Type B pancreatic cell (in vitro differentiated cells): ENCODE measurements at places on chromosomes 12 and 14.

- DNase-seq: no peak
- peaks cover 74% of the 10 kb centered on the region for H3K4me1 ChIP-seq
- H3K27ac ChIP-seq: peak overlapping the region; percentile 44
- no peaks in the 10 kb centered on the region for H3K27me3 ChIP-seq
- peaks cover 8% of the 10 kb centered on the region for H3K36me3 ChIP-seq
These were observed 29.5 kb downstream of the ACTN1 start for GRCh38 chr14:68949601-68949965.

- no peak for DNase-seq
- H3K36me3 ChIP-seq: peaks cover 36% of the 10 kb centered on the region
- peaks cover 32% of the 10 kb centered on the region for H3K4me1 ChIP-seq
- peak overlapping the region; percentile 58 for H3K4me3 ChIP-seq
- peak overlapping the region; percentile 80 for H3K27ac ChIP-seq
These were observed 117.7 kb downstream of the ETV6 start for GRCh38 chr12:11767029-11767724.

GRCh38 chr12:83161456-83161855 lies 474.8 kb downstream of the TMTC2 start:
- DNase-seq: no peak
- no peaks in the 10 kb centered on the region for H3K4me1 ChIP-seq
- H3K27me3 ChIP-seq: peaks cover 3% of the 10 kb centered on the region
- H3K36me3 ChIP-seq: no peaks in the 10 kb centered on the region
- H3K27ac ChIP-seq: no peak overlapping the region

DNA sequence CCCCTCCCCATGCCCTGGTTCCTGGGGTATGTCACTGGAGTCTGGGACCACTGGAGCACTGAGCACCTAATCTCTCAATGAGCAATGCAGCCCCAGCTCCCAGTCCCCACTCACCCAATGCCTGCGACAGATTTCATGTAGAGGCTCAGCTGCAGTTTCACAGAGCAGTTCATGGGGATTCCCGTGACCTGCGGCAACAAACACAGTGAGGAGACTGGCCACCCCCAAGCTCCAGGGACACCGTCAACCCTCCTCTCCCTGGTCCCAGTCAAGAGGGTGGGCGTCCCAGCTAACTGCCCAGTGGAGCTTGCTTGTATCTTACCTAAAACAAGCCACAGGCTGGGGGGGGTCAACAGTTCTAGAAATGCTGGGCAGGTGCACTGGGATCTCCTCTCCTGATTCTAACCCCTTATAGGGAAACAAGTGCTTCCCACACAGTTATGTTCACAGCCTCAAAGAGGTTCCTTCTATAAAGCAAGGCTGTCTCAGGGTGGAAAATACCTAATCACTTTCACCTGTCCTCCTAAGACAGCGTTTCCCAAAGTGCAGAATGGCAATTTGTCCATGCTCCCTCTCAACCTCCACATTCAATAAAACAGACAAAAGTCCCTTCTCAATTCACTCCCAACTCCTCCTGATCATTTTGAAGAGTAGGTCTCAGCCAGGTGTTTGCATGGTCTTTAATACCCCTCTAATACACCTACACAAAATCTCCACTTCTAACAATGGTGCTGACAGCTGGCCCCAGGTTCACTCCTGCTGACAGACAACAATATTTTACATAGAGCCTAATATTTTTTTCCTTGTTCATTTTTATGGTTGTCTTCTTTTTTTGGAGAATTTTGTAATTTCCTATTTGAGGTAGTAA lies 68.3 kb downstream of the SCARB1 start:
- no peak for DNase-seq
- H3K36me3 ChIP-seq: peaks cover 8% of the 10 kb centered on the region
- no peak overlapping the region for H3K27ac ChIP-seq
- no peaks in the 10 kb centered on the region for H3K27me3 ChIP-seq
- H3K4me1 ChIP-seq: peaks cover 26% of the 10 kb centered on the region
- no peak overlapping the region for H3K4me3 ChIP-seq

GRCh38 chr14:96658611-96659010 lies 138.6 kb upstream of the VRK1 start:
- no peak for DNase-seq
- no peak overlapping the region for H3K27ac ChIP-seq
- peaks cover 22% of the 10 kb centered on the region for H3K4me1 ChIP-seq
- H3K27me3 ChIP-seq: peaks cover 4% of the 10 kb centered on the region
- no peak overlapping the region for H3K4me3 ChIP-seq
- no peaks in the 10 kb centered on the region for H3K36me3 ChIP-seq

GRCh38 chr12:103839103-103839502 lies 1.9 kb downstream of the NT5DC3 start:
- H3K27me3 ChIP-seq: peaks cover 3% of the 10 kb centered on the region
- peaks cover 21% of the 10 kb centered on the region for H3K4me1 ChIP-seq
- DNase-seq: no peak
- no peak overlapping the region for H3K27ac ChIP-seq
- peak overlapping the region; percentile 94 for H3K4me3 ChIP-seq
- H3K36me3 ChIP-seq: peaks cover 13% of the 10 kb centered on the region

- no peak overlapping the region for H3K4me3 ChIP-seq
- H3K27ac ChIP-seq: no peak overlapping the region
- peaks cover 22% of the 10 kb centered on the region for H3K36me3 ChIP-seq
- no peak for DNase-seq
- peaks cover 6% of the 10 kb centered on the region for H3K4me1 ChIP-seq
These were observed 122.7 kb downstream of the KICS2 start for GRCh38 chr12:64099397-64099796.

GRCh38 chr14:74977164-74977900 lies 21.9 kb upstream of the PGF start:
- H3K4me1 ChIP-seq: peaks cover 51% of the 10 kb centered on the region
- H3K4me3 ChIP-seq: peak overlapping the region; percentile 41
- peaks cover 15% of the 10 kb centered on the region for H3K27me3 ChIP-seq
- DNase-seq: peak; percentile 66
- no peak overlapping the region for H3K27ac ChIP-seq
- no peaks in the 10 kb centered on the region for H3K36me3 ChIP-seq

DNA sequence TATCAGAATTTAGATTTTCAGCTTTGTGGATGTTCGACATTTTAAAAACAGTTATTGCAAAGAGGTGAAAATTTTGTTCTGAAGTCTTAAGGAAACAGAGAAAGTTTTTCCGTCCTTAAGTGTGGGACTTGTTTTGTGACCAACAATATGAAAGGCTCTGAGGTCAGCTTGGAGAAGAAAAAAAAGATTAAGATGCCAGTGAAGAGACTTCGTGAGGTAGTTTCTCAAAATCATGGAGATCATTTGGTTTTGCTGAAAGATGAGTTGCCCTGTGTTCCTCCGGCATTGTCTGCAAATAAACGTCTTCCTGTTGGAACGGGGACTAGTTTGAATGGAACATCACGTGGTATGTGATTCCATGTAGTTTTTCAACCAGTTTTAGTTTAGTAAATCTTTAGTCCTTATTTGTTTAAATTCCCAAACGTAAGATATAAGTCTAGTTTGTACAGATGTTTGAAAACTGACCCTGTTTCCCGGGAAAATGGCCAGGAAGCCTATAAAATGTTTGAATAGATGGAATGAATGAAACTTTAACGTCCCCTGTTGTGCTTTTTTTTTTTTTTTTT lies 682 bp downstream of the KIAA0586 start:
- peaks cover 21% of the 10 kb centered on the region for H3K4me1 ChIP-seq
- peaks cover 3% of the 10 kb centered on the region for H3K27me3 ChIP-seq
- H3K36me3 ChIP-seq: peaks cover 3% of the 10 kb centered on the region
- peak overlapping the region; percentile 97 for H3K27ac ChIP-seq
- no peak for DNase-seq

DNA sequence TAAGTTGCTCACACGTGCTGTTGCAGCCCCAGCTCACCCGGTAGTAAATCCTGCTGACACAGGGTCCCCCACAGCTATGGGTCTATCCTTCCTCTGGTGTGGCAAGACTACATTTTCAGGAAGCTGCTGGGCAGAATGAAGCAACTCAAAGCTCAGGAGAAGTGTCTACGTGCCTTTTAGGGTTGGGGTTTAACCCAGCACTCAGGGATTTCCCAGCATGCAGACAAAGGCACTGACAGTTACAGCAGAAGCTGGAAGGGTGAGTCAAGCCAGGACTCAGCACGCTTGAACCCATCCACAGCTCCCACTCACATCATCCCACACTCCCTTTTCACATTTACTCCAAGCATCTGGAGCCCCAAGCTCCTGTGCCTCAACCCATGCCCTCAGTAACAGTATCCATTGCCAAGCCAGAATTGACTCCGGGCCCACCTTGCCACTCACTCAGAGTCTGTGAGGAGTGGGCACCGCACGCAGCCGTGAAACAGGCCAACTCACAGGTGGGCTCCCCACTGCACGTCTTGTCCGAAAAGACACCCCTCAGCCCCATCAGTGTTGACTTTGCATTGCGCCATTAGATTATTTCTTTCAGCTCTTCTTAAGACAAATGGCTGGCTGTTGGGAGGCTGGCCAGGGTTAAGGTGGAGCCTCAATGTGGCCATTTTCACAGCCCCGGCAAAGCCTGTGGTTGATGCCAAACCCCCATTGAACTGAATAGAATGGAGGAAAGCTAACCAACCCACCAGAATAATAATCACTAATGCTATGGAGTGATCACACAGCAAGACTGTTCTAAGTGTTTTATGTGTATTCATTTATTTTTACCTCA lies 59.6 kb downstream of the ZFP36L1 start:
- no peaks in the 10 kb centered on the region for H3K36me3 ChIP-seq
- DNase-seq: no peak
- H3K27me3 ChIP-seq: no peaks in the 10 kb centered on the region
- no peak overlapping the region for H3K4me3 ChIP-seq
- no peak overlapping the region for H3K27ac ChIP-seq

GRCh38 chr14:33676135-33676566 lies 274.7 kb downstream of the EGLN3 start:
- H3K4me3 ChIP-seq: no peak overlapping the region
- peaks cover 3% of the 10 kb centered on the region for H3K36me3 ChIP-seq
- H3K27ac ChIP-seq: no peak overlapping the region
- H3K27me3 ChIP-seq: peaks cover 18% of the 10 kb centered on the region
- no peak for DNase-seq

- no peak for DNase-seq
- peaks cover 5% of the 10 kb centered on the region for H3K4me1 ChIP-seq
- H3K36me3 ChIP-seq: no peaks in the 10 kb centered on the region
These were observed 46.0 kb upstream of the OASL start for GRCh38 chr12:121085069-121085468.

DNA sequence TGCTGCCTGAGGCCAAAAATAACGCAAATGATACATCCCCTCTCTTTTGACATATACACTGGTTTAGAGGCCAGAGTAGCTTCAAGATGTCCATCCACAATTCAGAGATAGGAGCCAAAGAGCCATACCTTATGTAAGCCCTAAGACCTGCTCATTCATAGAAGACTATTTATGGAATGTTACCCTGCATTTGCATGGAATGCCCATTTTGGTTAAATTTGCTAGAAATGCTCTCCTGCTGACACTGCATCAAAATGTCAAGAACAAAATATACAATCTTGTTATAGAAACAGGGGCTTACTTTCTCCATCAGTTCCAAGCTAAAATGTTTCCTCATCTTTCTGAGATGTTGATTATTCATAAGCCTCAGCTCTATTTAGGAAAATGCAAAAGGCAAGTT lies 183.3 kb upstream of the CDKN3 start:
- H3K4me3 ChIP-seq: no peak overlapping the region
- no peak overlapping the region for H3K27ac ChIP-seq
- no peak for DNase-seq
- peaks cover 17% of the 10 kb centered on the region for H3K27me3 ChIP-seq
- H3K36me3 ChIP-seq: no peaks in the 10 kb centered on the region

DNA sequence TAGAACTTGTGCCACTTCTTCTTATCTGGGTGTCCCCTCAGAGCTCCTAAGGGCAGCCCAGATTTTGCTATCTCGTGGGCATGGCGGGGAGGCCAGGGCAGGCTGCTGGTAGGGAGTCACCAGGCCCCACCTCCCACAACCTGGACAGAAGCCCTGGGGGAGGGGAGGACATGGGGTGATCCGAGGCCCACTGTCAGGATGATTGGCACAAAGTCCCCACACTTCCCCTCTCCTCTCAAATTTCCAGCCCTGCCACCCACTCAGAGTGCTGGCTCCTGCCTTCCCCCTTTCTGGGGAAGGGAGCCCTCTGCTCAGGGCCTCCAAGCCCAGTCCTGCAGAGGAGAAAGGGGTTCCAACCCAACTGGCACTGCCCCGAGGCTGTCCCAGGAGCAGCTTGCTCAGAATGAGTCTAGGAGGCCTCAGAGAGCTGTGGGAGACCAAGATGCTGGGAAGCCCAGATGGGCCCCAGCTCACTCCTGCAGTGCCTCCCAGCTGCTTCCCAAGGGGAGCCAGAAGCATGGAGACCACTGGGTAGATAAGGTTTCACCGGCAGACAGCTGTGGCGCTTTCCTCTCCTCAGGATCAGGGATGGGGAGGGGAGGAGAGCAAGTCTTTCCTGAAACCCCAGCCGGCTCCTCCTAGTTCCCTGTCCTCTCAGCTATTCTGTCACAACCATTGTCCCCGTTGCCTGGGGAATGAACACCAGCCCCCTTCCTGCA lies 82.8 kb downstream of the B4GALNT3 start:
- H3K36me3 ChIP-seq: peaks cover 18% of the 10 kb centered on the region
- peaks cover 10% of the 10 kb centered on the region for H3K27me3 ChIP-seq
- no peak for DNase-seq
- H3K4me1 ChIP-seq: peaks cover 25% of the 10 kb centered on the region
- peak overlapping the region; percentile 22 for H3K4me3 ChIP-seq

DNA sequence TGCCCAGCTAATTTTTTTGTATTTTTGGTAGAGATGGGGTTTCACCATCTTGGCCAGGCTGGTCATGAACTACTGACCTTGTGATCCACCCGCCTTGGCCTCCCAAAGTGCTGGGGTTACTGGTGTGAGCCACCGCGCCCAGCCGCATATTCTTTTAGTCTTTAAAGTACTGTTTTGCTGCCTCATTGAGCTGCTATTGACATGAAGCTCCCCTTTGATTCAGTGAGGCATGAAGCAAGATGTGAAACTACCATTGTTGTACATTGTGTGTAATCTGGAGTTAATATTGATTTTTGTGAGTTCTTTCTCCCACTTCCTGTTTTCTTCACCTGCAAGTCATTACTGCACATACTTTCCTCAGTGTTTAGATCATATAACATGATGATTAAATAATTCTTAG lies 80.8 kb downstream of the MNAT1 start:
- peak overlapping the region; percentile 72 for H3K27ac ChIP-seq
- peaks cover 4% of the 10 kb centered on the region for H3K4me1 ChIP-seq
- DNase-seq: no peak
- H3K4me3 ChIP-seq: no peak overlapping the region
- no peaks in the 10 kb centered on the region for H3K27me3 ChIP-seq

DNA sequence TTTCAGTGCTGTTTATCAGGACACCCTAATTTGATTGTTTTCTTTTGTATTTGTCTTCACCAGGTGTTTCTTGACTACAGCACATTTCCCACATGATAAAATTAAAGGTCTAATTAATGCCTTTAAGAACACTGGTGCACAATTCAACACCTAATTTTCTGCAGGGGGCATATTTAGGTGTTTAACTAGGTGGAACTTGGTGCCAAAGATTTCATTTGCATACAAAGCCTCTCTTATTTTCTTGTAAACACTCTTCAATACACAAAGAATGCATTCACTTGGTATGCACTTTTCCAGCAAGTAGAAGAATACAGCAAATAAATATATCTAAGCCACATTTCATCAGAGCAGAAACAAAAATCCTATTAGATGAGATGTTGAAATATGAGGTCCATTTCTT lies 646.2 kb upstream of the FOXG1 start:
- DNase-seq: no peak
- H3K36me3 ChIP-seq: no peaks in the 10 kb centered on the region
- no peak overlapping the region for H3K4me3 ChIP-seq
- no peaks in the 10 kb centered on the region for H3K4me1 ChIP-seq
- no peak overlapping the region for H3K27ac ChIP-seq

- no peak for DNase-seq
- no peaks in the 10 kb centered on the region for H3K4me1 ChIP-seq
- peaks cover 28% of the 10 kb centered on the region for H3K36me3 ChIP-seq
- no peaks in the 10 kb centered on the region for H3K27me3 ChIP-seq
These were observed 38.8 kb downstream of the CBX5 start for GRCh38 chr12:54240971-54241588.

GRCh38 chr12:123936956-123937706 lies 35.5 kb downstream of the CCDC92 start:
- no peak overlapping the region for H3K4me3 ChIP-seq
- peaks cover 20% of the 10 kb centered on the region for H3K36me3 ChIP-seq
- H3K4me1 ChIP-seq: no peaks in the 10 kb centered on the region
- H3K27me3 ChIP-seq: no peaks in the 10 kb centered on the region
